ENCODE measurements at places on chromosomes 7 and 10.

DNA sequence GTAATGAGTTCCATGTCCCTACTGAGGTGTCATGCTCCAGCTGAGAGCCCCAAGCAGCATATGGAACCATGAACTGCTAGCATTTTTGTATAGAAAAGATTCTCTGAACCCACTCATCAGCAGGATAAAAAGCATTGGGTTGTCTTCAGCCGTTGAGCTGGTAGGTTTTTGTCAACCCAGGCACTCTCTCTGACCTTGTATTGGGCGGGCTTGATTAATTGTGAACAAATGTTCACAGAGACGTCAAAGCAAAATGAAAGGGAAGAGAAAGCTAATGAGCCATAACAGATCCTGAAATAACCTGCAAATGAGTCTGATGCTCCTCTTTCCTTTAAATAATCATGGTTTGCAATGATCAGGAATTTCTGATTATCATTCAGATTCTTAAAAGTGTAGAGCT lies 924.7 kb upstream of the CELF2 start:
- no peak for DNase-seq

DNA sequence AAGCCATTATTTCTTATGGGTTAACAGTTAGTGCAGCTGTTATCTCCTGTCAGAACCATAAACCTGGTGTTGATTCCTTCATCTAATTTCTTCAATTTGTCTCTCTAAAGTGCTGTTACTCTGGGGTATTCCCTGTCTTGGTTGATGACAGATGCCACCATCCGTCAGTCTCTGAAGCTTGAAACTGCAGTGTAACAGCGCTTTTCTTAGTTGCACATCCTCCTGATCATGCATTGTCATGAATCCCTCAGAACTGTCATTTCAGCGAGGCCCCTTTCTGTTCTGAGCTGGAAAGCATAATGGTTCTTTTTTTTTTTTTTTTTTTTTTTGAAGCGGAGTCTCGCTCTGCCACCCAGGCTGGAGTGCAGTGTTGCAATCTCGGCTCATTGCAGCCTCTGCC lies 193.9 kb downstream of the SDK1 start:
- no peak for DNase-seq

- DNase-seq: no peak
Observed at GRCh38 chr7:40761762-40762560, 627.2 kb downstream of the SUGCT start.

GRCh38 chr7:16611711-16612110 lies 33.8 kb downstream of the ANKMY2 start:
- DNase-seq: no peak

DNA sequence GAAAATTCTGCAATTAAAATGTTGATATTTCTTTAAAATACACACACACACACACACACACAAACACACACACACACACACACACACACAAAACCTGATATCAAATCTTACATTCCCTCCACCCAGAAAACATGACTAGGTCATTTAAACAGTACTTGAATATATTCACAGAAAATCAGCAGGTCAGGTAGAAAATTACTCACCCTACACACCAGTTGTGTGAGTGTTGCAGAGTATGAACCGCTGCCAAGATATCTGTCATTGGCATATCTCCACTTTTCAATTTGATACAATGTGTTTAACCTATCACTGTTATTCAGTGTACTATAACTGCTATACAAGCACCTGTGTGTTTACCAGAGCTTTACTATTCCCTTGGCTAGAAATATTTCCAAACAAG lies 283.6 kb upstream of the LRRTM3 start:
- no peak for DNase-seq

DNA sequence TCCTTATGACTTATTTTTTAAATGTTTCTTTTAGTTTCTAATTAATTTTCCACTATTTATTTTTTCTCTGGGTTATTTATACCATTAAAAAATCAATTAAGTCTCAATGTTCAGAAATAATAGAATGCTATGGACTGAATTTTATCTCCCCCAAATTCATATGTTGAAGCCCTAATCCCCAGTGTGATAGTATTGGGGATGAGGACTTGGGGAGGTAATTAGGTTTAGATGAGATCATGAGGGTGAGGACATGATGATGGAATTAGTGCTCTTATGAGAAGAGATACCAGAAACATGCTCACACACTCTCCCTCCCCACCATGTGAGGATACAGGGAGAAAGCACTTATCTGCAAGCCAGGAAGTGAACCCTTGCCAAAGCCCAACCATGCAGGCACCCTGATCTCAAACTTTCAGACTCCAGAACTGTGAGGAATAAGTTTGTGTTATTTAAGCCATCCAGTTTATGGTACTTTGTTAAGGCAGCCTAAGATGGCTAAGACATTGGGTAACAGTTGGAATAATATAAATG lies 202.6 kb downstream of the MDFIC start:
- DNase-seq: peak; percentile 20

GRCh38 chr10:30384701-30385201 lies 35.7 kb upstream of the MTPAP start:
- peak; percentile 40 for DNase-seq

DNA sequence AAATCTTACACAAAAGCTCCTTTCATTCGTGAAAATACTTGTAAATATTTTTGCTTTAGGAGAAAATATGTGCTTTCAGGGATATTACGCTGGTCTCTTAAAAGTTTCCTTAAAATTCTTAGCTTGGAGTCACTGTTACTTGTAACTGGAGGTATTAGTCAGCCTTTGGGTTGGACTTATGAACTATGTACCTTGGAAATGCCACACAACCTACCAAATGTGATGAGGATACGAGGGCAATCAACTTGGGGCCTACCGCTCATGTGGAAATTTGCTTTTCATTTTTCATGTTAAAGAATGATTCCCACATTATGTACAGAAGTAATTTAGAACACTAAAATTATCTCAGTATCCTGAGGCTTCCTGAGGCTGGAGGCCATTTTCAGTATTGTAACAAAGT lies 23.1 kb downstream of the SPAM1 start:
- DNase-seq: no peak

DNA sequence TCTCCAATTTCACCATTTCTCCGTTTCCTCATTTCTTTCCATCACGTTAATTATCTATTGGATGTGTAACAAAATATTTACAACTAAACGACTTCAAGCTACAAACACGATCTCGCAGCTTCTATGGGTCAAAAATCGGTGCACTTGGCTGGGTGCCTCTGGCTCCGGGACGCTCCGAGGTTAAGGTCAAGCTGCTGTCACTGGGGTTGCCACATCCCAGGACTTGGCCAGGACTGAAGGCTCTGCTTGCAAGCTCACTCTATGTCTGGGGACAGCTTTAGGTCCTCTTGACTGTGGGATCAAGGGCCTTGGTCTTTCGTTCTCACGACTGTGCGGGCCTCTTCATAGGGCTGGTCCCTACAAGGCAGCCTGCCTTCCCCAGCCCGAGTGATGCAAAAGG lies 159.7 kb downstream of the CCDC3 start:
- no peak for DNase-seq

DNA sequence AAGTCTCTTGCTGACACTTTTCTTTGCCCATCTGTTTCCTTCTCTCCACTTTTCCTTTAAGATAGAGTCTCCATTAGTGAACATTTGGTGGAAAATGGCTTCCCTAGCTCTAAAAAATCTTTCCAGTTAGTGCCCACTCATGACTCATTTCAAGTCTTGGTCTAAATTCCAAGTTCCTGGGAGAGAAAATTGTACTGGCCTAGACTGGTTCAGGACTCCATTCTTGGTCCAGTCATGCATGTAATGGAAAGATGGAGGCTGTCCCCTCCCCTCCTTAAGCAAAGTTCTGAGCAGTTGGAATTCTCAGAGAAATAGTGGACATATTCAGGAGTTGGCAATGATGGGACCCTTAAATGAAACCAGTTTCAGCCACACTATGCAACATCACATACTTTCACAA lies 3.8 kb upstream of the ALDH18A1 start:
- DNase-seq: peak; percentile 61

DNA sequence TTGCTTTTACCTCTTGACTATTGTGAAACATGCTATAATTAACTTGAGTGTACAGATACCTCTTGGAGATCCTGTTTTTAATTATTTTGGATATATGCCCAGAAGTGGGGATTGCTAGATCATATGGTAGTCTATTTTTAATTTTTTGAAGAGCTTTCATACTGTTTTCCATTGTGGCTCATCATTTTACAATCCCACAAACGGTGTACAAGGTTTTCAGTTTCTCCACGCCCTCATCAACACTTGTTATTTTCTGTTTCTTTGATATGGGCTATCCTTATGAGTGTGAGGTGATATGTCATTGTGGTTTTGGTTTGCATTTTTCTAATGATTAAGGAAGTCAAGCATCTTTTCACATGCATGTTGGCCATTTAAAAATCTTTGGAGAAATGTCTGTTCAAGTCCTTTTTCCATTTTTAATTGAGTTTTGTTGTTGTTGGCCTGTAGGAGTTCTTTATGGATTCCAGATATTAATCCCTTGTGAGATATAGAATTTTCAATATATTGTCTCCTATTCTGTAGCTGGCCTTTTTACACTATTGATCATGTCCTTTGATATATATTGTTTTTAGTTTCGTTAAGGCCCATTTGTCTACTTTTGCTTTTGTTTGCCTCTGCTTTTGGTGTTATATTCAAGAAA lies 7.5 kb downstream of the AGK start:
- DNase-seq: peak; percentile 76
